HCT116 (cell line): ENCODE measurements at places on chromosomes 2 and 18. TPM values are rescaled to one million over a fixed set of nuclear protein-coding genes. Genes with fewer than 3 reads are reported as not detected.

GRCh38 chr18:31424383-31424988, 23.1 kb upstream of the DSG3 start:
- no peaks in the 10 kb centered on the region; the same call in 1 of the 2 replicates for H3K4me1 ChIP-seq
- no peak overlapping the region for H3K4me3 ChIP-seq
- peak; percentile 64 for DNase-seq
- H3K27me3 ChIP-seq, result no peaks in the 10 kb centered on the region
- no peak overlapping the region for H3K27ac ChIP-seq

- H3K27ac ChIP-seq, result no peak overlapping the region
- H3K4me1 ChIP-seq, result no peaks in the 10 kb centered on the region
- DNase-seq, result no peak
- H3K4me3 ChIP-seq, result no peak overlapping the region
- H3K27me3 ChIP-seq, result no peaks in the 10 kb centered on the region
- H3K36me3 ChIP-seq, result no peaks in the 10 kb centered on the region
Measured at GRCh38 chr2:120037995-120038541, 25.2 kb downstream of the EPB41L5 start.

- H3K4me1 ChIP-seq, result no peaks in the 10 kb centered on the region
- no peaks in the 10 kb centered on the region for H3K36me3 ChIP-seq
- H3K27ac ChIP-seq, result no peak overlapping the region
- DNase-seq, result no peak
Measured at GRCh38 chr2:184834699-184835397, 236.5 kb downstream of the ZNF804A start.

DNA sequence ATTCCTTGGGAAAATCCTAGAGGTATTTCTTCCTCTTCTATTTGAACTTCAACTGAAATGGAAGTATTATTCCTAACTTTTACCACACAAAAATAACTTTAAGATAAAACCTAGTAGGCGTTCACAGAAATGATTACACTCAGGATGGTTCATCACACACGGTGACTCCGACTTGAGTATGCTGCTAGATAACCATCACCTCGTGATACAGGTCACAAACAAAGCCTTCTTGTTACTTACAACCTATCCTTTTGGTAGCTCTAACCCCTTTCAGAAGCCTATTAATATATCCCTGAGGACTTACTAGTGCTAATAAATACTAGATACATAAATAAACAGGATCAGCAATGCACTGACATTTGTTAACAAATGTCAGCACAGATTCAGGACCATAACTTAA, 101.0 kb upstream of the DNER start:
- H3K27ac ChIP-seq, result no peak overlapping the region
- H3K4me1 ChIP-seq, result peaks cover 7% of the 10 kb centered on the region; the same call in 1 of the 2 replicates
- H3K27me3 ChIP-seq, result no peaks in the 10 kb centered on the region
- peaks cover 18% of the 10 kb centered on the region; the same call in 1 of the 2 replicates for H3K36me3 ChIP-seq
- no peak overlapping the region for H3K4me3 ChIP-seq

DNA sequence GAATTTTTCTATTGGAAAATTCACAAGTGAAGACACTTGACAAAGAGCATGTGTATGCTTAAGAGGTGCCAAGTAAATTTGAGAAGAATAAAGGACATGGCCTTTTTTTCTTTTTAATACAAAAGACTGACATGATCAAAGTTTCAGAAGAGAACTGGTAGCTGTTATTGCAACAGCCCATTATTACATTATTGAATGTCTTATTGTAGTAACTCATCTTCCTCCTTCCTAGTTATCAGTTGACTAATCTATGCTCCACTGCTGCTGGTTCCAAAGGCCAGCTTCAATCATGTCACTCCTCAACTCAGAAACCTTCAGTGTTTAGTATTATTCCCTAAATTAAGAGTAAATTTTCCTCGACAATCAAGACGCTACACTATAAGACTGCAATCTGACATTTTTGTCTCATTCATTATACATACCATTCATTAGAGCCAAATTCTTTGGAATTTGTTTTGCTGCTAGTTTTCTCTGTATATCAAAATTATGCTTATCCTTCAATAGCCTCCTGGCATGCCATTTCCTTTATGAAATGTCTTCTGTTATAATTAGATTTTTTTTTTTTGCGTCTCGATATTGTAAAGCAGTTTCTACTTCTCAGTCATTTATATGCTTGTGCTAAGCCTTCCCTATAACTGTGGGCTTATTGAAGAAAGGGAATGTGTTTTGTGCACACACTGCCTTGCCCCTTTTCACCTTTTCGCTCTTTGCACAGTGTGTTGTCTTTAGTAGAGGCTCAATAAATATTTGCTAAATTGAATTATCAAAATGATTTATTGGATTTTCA, 27.9 kb downstream of the ITGA4 start:
- no peaks in the 10 kb centered on the region for H3K27me3 ChIP-seq
- H3K4me3 ChIP-seq, result no peak overlapping the region
- H3K36me3 ChIP-seq, result no peaks in the 10 kb centered on the region
- no peak overlapping the region for H3K27ac ChIP-seq
- H3K4me1 ChIP-seq, result no peaks in the 10 kb centered on the region

- H3K4me3 ChIP-seq, result no peak overlapping the region
- no peak for DNase-seq
- H3K27me3 ChIP-seq, result no peaks in the 10 kb centered on the region
- H3K36me3 ChIP-seq, result no peaks in the 10 kb centered on the region
Measured at GRCh38 chr2:44638649-44639048, 276.9 kb downstream of the CAMKMT start.

GRCh38 chr2:46504685-46505471, 25.5 kb downstream of the TMEM247 start:
- no peak overlapping the region for H3K27ac ChIP-seq
- H3K27me3 ChIP-seq, result no peaks in the 10 kb centered on the region
- DNase-seq, result no peak
- H3K4me1 ChIP-seq, result no peaks in the 10 kb centered on the region; the same call in 1 of the 2 replicates
- no peak overlapping the region for H3K4me3 ChIP-seq
- no peaks in the 10 kb centered on the region for H3K36me3 ChIP-seq

Gene KCNF1
- 0.52 TPM for total RNA-seq
